Amniotic epithelial cell (primary cell): ENCODE measurements at places on chromosomes 4 and X.

GRCh38 chr4:1797298-1797860 is 4.3 kb downstream of the FGFR3 start:
- no peak for DNase-seq

- DNase-seq: no peak
Observed at GRCh38 chr4:103425406-103425805, 227.3 kb upstream of the CENPE start.

DNA sequence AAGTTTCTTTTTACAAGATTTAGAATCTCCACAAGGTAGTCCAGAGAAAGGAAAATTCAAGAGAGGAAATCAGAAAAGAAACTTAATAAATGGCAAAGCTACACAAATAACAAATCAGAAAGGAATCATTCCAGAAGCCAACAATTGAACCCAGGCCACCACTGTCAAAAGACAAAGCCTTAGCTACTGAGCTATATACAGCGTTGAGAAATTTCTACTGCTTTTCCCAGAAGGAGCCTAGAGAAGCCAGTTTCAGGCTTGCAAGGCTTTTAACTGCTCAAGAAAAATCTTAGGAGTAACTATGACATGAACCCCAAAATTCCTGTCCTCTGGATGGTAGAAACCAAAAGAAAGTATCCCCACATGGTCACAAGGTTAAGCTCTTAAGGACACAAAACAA is 129.0 kb downstream of the DMD start:
- DNase-seq: no peak

DNA sequence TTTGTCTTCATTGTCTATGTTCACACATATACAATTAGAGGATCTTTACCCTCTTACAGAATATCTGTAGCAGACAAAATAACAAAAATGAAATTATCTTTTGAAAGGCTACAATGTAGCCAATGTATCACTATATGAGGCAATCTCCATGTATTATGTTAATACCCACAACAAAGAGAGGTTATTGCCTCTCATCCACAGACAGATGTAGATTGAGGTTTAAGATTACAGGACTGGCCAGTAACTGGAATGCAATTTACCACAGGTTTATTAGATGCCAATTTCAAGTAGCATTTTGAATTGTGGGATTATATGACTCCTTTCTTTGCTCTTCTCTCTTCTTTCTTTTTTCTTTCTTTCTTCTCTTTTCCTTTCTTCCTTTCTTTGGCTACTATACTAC is 242.6 kb downstream of the ANKRD50 start:
- DNase-seq: no peak

GRCh38 chr4:11183356-11183740 is 245.3 kb downstream of the HS3ST1 start:
- DNase-seq: no peak

DNA sequence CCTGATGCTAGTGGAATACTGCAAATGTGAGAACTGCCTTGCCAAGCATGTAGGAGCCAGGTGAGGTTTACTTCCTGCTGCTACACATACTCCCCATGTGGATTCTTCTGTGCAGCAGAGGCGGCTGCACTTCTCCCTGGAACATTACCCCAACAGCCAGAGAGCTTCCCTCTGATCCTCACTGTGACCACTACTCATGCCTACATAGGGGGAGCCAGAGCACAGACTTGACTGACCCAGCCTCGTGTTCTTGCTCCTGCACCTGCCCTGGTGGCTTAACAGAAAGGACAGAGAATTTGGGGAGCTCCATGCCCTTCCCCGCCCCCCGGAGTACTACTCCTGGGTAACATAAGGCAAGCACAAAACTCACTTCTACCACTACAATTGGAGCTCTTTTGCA is 38.4 kb downstream of the UGT2A2 start:
- no peak for DNase-seq
